ENCODE measurements at places on chromosomes 7 and 10. TPM values are rescaled to one million over a fixed set of nuclear protein-coding genes. Genes with fewer than 3 reads are reported as not detected.

Gene ANLN
- total RNA-seq: 2.2 TPM

DNA sequence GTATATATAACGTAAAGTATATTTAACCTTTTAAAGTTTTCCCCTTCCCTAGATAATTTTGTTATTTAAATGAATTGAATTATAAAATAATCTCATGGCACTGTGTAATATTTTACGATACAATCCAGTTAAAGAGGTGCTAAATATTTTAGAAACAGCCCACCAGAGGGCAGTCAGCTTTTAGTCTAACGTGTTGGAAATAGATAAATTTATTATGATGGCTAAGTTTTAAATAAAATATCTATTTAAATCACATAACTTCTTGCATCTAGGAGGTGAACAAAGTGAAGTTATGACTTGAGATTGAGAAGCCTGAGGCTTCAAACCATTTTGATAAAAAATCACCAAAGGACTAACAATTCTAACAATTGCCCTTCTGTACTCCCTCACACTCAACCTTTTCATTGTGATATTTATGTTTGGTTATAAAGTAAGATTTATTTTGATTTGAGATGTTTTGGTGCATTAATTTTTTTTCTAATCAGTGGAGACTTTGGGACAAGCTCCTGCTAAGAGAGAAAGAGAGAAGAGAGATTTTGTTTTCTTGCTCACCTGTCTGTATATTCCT, 171.5 kb upstream of the SP4 start:
- H3K4me1 ChIP-seq: no peaks in the 10 kb centered on the region
- no peaks in the 10 kb centered on the region for H3K36me3 ChIP-seq
- DNase-seq: no peak
- no peak overlapping the region for H3K27ac ChIP-seq

DNA sequence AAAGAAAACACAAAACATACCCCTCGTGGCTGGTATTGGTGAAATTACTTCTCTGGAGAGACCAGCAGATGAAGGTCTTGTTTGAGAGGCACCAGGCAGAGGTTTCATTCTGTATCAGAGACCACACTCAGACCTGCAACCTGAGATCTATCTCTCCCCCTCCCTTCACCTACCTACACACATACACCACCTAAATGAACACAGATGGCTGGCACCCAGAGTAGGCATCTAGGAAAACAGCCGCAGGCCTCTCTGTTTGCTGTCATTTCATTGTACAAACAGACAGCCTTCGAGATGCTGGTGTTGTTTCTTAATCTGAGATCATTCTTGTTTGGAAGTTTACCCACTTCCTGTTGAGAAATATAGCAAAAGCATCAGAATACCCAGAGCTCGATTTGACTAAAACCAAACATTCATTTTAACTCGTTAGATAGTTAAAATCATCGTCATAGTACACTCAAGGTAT, 173.9 kb upstream of the SLC25A13 start:
- DNase-seq: no peak
- H3K27ac ChIP-seq: no peak overlapping the region
- no peak overlapping the region for H3K4me3 ChIP-seq

- H3K4me3 ChIP-seq: no peak overlapping the region
- no peak for DNase-seq
- H3K27me3 ChIP-seq: no peaks in the 10 kb centered on the region
- no peaks in the 10 kb centered on the region for H3K4me1 ChIP-seq
- no peaks in the 10 kb centered on the region for H3K36me3 ChIP-seq
- H3K27ac ChIP-seq: no peak overlapping the region
Observed at GRCh38 chr7:44348851-44349781, 23.7 kb upstream of the CAMK2B start.

- H3K4me3 ChIP-seq: no peak overlapping the region
- peaks cover 3% of the 10 kb centered on the region for H3K4me1 ChIP-seq
- no peak overlapping the region for H3K27ac ChIP-seq
- DNase-seq: no peak
- no peaks in the 10 kb centered on the region for H3K27me3 ChIP-seq
Observed at GRCh38 chr7:15452670-15453069, 109.1 kb downstream of the AGMO start.

GRCh38 chr10:71863203-71863602, 12.2 kb upstream of the PSAP start:
- no peak overlapping the region for H3K4me3 ChIP-seq
- no peaks in the 10 kb centered on the region for H3K27me3 ChIP-seq
- no peaks in the 10 kb centered on the region for H3K36me3 ChIP-seq
- no peak for DNase-seq
- peak overlapping the region; percentile 92 for H3K27ac ChIP-seq
- peaks cover 17% of the 10 kb centered on the region for H3K4me1 ChIP-seq

Gene MSMB
- not detected for total RNA-seq

- no peaks in the 10 kb centered on the region for H3K27me3 ChIP-seq
- H3K36me3 ChIP-seq: peaks cover 80% of the 10 kb centered on the region
- no peak overlapping the region for H3K27ac ChIP-seq
- no peak for DNase-seq
Observed at GRCh38 chr7:94405506-94405905, 10.8 kb downstream of the COL1A2 start.

Gene FKBP6
- total RNA-seq: not detected

Gene SPACDR
- total RNA-seq: not detected

Gene PCLO
- 0.78 TPM for total RNA-seq

DNA sequence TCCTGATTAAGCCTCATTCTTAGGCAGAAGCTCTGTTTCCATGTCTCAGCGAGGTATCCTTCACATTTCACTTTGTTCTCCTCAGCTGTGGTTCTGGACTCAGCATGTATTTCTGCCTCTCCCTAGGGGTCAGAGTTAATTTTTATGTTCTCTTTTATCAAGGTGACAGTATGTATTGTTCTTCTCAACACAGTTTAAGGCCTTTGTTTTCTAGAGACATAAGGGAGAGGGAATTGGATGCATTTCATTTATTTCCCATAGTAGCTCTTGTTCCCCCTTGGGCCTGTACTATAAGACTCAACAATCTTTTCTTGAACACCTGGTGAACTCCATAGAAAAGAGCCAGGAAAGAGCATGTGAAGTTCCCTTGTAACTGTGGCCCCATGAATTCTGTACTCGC, 214.3 kb downstream of the ZWINT start:
- no peaks in the 10 kb centered on the region for H3K27me3 ChIP-seq
- no peak overlapping the region for H3K27ac ChIP-seq
- H3K4me1 ChIP-seq: no peaks in the 10 kb centered on the region
- DNase-seq: no peak

DNA sequence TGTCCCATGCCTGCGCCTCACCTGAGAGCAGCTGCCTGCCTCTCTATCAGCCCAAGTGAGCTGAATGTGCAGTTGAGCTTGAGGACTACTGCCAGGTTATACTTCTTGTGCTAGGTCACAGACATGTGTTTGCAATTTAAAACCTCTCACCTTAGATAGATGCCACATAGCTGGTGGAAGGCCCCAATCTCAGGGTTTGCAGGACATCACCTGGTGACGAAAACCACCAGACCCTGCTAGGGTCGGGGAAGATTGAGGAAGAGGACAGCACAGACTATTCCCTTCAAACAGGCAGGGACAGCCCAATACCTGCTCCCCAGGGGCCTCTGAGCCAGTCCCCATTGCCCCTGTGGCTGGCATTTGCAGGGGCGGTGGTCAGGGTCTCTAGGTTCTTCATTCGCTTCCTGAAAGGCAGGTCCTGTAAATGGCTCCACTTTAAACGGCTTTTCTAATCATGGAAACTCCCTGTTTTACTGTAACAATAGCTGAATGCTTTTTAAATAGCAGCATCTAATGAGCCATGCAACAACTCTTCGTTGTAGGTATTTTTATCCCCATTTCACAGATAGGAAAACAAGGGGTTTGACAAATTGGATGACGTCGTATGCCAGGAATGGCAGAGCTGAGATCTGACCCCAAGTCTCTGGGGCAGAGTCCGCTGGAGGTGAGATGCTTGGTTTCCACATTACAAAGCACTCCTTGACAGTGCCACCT, 80.1 kb downstream of the EMX2 start:
- no peaks in the 10 kb centered on the region for H3K36me3 ChIP-seq
- H3K27ac ChIP-seq: no peak overlapping the region
- no peak overlapping the region for H3K4me3 ChIP-seq
- H3K27me3 ChIP-seq: no peaks in the 10 kb centered on the region

Gene FAM171A1
- 14.8 TPM for total RNA-seq

GRCh38 chr7:89826557-89826956, 327.7 kb upstream of the STEAP1 start:
- H3K27me3 ChIP-seq: no peaks in the 10 kb centered on the region
- no peaks in the 10 kb centered on the region for H3K4me1 ChIP-seq
- no peak for DNase-seq
- H3K36me3 ChIP-seq: no peaks in the 10 kb centered on the region

- no peaks in the 10 kb centered on the region for H3K36me3 ChIP-seq
- no peaks in the 10 kb centered on the region for H3K27me3 ChIP-seq
- H3K4me1 ChIP-seq: no peaks in the 10 kb centered on the region
- H3K4me3 ChIP-seq: no peak overlapping the region
Observed at GRCh38 chr7:114294036-114294435, 120.6 kb upstream of the FOXP2 start.

- no peak for DNase-seq
- H3K36me3 ChIP-seq: no peaks in the 10 kb centered on the region
- H3K4me1 ChIP-seq: peaks cover 2% of the 10 kb centered on the region
- no peak overlapping the region for H3K4me3 ChIP-seq
- H3K27ac ChIP-seq: no peak overlapping the region
- no peaks in the 10 kb centered on the region for H3K27me3 ChIP-seq
Observed at GRCh38 chr7:47000561-47000960, 581.4 kb downstream of the TNS3 start.

- no peaks in the 10 kb centered on the region for H3K27me3 ChIP-seq
- H3K36me3 ChIP-seq: peaks cover 3% of the 10 kb centered on the region
- peak overlapping the region; percentile 93 for H3K27ac ChIP-seq
- peaks cover 52% of the 10 kb centered on the region for H3K4me1 ChIP-seq
- DNase-seq: no peak
Observed at GRCh38 chr10:122141821-122142640, 129.1 kb upstream of the BTBD16 start.

DNA sequence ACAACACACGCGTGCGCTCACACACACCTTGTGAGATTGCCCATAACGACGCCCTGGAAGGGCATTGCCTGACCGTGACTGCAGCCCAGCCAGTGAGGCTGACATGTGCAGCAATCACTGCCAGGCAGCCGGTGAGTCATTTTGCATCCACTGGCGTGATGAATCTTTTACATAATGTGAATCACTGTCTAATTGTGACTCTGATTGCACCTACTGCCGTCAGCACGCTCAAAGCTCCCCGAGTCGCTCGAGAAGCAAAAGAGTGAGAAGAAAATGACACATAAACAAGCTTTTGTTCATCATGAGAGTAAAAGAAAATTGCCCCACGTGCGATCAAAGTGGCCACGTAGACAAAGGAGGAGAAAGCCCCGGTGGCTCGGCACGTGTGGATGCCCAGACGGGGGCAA, 117.4 kb upstream of the PFKP start:
- no peaks in the 10 kb centered on the region for H3K27me3 ChIP-seq
- no peak for DNase-seq
- H3K36me3 ChIP-seq: no peaks in the 10 kb centered on the region

- H3K4me1 ChIP-seq: no peaks in the 10 kb centered on the region
- no peak overlapping the region for H3K27ac ChIP-seq
- no peaks in the 10 kb centered on the region for H3K36me3 ChIP-seq
- H3K27me3 ChIP-seq: no peaks in the 10 kb centered on the region
- DNase-seq: no peak
- H3K4me3 ChIP-seq: no peak overlapping the region
Observed at GRCh38 chr10:121469797-121470606, 128.2 kb downstream of the FGFR2 start.

Gene ICA1
- 6.6 TPM for total RNA-seq

Gene TFR2
- total RNA-seq: 0.35 TPM

DNA sequence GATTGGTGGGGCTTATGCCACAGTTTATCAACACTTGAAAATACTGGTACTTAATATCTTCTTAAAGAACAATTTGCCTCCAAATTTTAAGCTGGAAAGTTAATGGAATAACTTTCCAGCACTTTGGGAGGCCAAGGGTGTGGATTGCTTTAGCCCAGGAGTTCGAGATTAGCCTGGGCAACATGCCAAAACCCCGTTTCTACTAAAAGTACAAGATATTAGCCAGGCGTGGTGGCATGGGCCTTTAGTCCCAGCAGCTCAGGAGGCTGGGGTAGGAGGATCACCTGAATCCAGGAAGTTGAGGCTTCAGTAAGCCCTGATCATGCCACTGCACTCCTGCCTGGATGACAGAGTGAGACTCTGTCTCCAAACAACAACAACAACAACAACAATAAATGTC, 56.0 kb downstream of the PRF1 start:
- H3K36me3 ChIP-seq: peaks cover 3% of the 10 kb centered on the region
- H3K27me3 ChIP-seq: no peaks in the 10 kb centered on the region
- H3K4me3 ChIP-seq: no peak overlapping the region
- H3K4me1 ChIP-seq: peaks cover 2% of the 10 kb centered on the region
- no peak for DNase-seq

DNA sequence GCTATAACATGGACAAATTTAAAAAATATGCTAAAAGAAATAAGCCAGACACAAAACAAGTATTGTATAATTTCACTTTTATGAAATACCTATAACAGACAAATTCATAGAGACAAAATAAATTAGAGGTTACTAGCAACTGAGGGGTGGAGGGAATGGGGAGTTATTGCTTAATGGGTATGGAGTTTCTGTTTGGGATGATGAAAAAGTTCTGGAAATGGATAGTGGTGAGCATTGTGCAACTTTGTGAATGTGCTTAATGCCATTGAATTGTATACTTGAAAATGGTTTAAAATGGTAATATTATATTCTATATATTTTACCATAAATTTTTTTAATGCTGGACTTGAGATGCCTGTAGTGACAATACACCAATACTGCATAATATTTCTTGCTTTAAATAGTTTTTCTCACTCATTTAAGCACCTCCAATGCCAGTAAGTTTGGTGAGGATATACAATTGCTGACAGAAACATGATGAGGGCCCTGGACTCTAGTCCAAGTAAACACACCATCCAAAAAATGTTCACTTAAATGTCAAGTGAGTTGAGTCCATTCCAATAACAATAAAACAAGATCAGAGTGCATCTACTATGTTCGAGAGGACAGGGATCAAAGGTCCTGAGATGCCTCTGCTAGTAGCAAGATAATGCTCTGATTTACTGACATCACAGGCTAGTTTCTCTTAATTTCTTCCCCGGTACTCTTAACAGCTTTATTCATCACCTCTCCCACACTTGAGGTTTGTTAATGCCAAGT, 71.9 kb downstream of the NT5C2 start:
- H3K4me3 ChIP-seq: peak overlapping the region; percentile 11
- H3K27me3 ChIP-seq: no peaks in the 10 kb centered on the region
- DNase-seq: no peak

DNA sequence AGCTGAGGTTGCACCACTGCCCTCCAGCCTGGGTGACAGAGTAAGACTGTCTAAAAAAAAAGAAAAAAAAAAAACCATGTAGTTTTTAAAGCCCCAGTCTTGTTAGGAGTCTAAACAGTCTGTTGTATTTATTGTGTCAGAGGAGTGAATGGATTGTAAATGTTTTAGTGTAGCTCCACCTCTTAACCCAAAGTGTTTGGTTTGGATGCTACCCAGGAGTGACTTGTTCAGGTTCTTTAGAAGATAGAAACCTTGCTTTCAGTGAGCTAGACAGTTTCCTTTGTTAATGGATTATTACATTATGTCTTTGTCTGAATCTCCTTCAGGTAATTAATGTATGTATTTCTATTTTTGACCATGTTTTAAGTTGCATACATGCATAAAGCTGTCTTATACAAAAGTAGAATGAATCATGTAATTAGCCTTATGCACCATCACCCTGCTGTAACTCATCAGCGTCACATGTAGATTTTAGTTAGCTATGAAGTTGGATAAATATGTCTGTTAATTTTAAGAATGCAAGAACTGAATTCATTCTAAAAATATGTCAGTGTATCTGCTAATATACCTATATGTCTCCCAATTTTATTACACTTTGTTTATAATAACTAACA, 97.7 kb downstream of the TAF3 start:
- H3K4me1 ChIP-seq: peaks cover 4% of the 10 kb centered on the region
- DNase-seq: no peak
- no peaks in the 10 kb centered on the region for H3K27me3 ChIP-seq

Gene LOXL4
- 24.5 TPM for total RNA-seq

Gene TAS2R41
- 2.5 TPM for total RNA-seq

Data from thoracic aorta (tissue), 2 donors.